ENCODE measurements at places on chromosomes 13 and 19.

GRCh38 chr13:56735537-56735942 lies 405.2 kb upstream of the PRR20A start:
- no peak for DNase-seq

GRCh38 chr13:60838581-60838980 lies 441.6 kb downstream of the TDRD3 start:
- DNase-seq: no peak

GRCh38 chr19:9008667-9009066 lies 1.5 kb downstream of the MUC16 start:
- DNase-seq: no peak

GRCh38 chr19:54312436-54313377 lies at the start of gene LILRA5:
Gene LILRA5, minus strand, starts transcription at chr19:54313166. Its CDS starts 147 bp downstream, at chr19:54313019.
- DNase-seq: no peak

GRCh38 chr13:105276571-105276970 lies 1258.9 kb downstream of the EFNB2 start:
- DNase-seq: no peak

DNA sequence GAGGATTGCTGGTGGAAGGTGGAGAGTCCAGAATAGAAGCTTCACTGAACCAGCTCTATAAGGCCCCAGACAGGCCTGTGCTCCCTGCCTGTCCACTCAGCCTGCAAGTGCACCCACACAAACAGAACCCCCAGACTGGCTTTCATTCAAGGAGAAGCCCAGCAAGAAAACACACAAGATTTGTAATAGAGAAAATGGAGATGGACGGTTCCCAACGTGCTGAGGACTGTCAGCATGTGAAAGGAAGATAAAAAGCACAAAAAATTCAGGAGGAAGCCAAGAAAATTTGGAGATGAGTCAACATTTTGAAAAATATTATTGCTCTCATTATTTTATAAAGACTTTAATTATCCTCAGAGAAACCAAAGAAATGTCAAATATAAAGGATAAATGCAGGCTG lies 218.2 kb upstream of the SLC10A2 start:
- DNase-seq: no peak

DNA sequence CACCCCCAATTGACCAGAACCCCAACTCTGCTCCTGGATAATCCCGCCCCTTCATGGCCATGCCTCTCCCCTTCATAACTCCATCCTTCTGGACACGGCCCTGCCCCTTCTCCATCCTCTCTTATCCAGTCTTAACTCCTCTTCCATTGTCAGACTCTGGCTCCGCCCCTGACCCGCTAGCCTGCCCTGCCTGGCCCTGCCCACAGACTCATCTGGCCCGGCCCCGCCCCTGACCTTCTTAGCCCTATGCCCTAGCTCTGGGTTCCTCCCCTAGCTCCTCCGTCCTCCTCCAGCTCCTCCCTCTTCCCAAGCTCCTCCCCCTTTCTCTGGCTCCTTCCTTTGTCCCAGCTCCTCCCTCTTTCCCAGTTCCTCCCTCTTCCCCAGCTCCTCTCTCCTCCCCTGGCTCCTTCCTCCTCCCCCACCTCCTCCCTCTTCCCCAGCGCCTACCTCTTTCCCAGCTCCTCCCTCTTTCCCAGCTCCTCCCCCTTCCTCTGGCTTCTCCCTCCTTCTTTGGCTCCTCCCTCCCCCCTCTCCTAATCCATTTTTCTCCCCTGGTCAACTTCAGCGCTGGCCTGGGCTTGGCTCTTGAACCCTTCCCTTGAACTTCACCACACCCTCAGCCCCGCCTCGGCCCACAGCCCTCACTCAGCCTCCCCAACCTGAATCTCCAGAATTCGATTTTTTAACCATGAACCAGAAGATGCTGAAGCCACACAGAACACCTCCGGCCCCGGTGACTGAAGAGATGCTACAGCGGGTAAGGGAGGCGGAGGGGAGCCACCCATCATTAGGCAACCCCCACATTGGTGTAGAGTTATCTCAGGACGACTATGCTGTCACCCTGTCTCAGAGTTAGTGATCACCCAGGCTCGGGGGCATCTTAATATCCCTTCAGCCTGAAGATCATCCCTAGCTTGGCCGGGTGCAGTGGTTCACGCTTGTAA lies 9.2 kb upstream of the ZNF358 start:
- no peak for DNase-seq

DNA sequence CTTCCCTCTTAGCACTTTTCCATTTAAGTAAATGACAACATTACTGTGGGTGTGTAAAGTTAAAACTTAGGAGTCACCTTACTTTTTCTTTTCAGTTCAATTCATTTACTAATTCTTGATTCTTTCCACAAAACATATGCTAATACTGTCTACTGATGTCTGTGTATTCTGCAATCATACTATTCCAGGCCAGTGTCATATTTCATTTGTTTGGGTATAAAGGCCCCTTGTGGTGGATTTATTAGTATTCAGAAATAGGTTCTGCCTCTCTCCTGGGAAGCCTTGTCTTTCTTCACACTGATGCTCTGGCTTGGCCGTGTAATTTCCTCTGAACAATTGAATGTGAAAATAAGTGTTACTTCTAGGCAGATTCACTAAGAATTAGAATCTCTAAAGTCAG lies 621.9 kb upstream of the SPRY2 start:
- DNase-seq: no peak

DNA sequence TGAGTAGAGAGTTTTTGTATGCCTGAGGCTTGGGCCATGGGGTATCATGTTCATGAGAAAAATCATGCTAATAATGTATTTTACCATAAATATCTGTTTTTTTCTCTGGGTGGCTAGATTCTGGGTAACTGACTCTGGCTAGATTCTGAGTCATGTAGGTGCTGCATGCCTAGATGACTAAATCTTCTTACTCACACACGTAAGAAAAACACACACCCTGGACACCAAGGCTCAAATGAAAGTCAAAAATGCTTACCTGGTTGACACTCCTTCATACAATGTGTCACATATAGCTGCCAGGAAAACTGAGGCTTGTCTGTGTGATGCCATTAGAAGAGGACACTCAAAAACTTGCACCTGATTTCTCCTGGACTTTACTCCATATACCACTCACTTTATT lies 597.4 kb upstream of the SLITRK1 start:
- DNase-seq: no peak

GRCh38 chr13:73704587-73704986 lies 429.6 kb downstream of the KLF12 start:
- DNase-seq: no peak

DNA sequence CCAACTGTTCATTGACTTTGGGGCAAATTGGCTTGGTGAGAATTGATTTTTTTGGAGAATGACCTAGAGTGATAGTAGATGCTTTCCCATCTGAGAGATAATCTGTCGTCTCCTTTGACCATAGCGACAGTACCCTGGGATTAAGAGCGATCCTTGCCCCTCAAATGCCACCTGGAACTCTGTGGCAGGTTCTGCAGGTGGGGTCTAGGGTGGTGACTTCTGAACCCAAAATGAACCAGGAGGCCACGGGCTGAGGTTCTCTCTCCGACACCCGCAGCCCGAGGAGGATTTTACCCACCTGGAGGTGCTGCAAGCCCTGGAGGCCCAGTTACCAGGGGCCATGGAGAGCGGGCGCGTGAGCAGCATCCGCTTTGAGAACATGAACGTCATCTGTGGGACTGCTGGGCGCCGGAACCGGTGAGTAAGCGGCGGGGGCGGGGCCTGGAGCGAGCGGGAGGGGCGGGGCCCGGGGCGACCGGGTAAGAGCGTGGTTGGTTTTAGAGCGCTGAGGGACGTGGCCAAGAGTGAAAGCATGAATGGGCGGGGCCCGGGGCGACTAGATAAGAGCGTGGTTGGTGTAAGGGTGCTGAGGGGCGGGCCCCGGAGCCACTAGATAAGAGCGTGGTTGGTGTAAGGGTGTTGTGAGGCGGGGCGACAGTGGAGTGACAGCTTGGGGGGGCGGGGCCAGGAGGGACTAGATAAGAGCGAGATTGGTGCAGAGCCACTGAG lies 8.6 kb downstream of the C19orf81 start:
- DNase-seq: peak; percentile 85

DNA sequence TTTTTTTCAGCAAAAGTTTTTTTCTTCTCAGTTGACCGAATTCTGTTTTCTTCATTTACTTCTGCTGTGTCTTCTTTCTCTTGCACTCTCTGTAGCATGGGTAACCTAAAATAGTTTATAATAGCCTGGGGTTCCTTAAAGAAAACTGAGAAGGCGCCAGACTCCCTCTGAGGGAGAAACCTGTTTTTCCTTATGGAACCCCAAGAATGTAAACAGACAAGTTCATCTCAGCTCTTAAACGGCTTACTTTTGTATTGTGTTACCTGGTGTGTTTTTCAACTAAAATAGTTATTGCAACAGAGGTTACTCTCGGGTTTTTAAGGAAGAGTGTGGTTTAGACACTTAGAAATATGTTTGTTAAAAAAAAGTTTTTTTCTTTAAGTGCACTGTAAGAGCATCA lies 23.8 kb upstream of the TM9SF2 start:
- no peak for DNase-seq

GRCh38 chr13:41313117-41313516 lies 2.0 kb downstream of the NAA16 start:
- no peak for DNase-seq

DNA sequence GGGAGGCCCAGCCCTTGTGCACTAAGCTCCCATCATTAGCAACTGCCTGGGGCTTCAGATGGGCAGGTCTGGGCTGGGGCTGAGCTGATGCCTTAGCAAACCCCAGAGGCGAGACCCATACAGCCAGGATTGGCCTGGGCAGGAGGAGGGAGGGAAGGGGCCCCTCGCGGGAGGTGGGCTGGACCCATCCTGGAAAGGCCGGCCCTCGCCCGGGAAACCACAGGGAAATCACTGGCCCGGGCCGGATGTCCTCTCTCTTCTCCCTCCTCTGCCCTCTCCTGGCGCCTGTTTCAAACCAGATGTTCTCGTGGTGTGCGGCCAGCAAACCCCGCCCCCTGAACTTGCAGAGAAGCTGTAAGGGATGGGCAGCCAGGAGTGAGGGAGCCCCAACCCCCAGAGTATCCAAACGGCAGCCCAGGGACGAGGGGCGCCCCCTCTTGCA lies 43.1 kb downstream of the TMEM255B start:
- peak; percentile 87 for DNase-seq

GRCh38 chr19:20315543-20315942 lies 148.5 kb downstream of the ZNF486 start:
- no peak for DNase-seq

GRCh38 chr19:10289836-10290356 lies at the start of gene ICAM5:
Gene ICAM5, plus strand, starts transcription at chr19:10289952. Its CDS starts 92 bp downstream, at chr19:10290044.
- DNase-seq: no peak

DNA sequence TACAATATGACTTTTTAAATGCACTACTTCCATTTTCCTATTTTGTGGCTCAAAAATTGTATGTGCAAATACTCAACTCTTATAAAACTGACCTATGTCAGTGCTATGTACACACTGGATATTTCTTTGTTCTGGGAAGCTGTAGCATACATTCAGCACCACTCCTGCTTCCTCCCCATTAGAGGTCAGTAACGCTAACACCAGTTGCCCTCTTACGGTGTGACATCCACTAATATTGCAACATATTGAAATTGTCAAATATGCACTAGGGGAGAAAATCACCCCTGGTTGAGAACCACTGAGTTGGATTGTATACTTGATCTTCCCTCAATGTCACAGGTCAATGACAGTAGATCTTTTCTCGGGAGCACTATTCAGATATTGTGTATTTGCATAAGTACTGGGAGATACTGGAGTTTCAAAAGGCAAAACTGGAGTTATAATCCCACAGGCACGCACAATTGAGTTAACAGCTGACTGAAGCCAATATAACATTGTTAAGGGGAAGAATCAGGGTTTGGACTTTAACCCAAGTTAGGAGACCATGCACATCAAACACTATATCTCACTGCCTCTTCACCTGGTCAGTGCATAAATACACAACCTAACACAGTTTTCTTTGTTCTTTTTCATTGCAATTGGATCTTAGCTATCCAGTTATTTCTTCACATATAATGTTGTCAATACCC lies 1276.5 kb upstream of the MIR17HG start:
- no peak for DNase-seq

- DNase-seq: no peak
Measured at GRCh38 chr13:51168623-51169022, 53.6 kb upstream of the FAM124A start.

- DNase-seq: no peak
Measured at GRCh38 chr19:36986131-36986530, 70.0 kb downstream of the ZNF568 start.

- DNase-seq: no peak
Measured at GRCh38 chr19:35164418-35164817, 9.9 kb downstream of the FXYD5 start.

DNA sequence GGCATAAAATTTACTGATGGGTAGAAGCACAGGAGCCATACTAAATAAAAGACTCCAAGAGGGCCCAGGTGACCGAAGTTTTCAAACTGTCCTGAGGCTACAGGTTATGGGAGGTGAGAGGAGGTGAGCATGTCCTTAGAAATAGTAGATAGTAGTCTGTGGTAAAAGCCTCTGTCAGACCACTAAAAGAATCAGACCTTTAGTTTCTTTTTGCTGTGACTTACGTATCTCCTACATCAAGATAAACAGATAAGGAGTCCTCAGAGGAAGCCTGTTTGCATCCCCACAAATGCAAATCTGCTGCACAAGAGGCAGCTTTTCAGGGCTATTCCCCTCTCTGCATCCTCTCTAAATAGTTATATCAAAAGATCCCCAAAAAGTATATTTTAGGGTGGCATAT lies 711.6 kb upstream of the SLITRK6 start:
- DNase-seq: no peak

- no peak for DNase-seq
Measured at GRCh38 chr19:3343619-3344502, 22.5 kb upstream of the NFIC start.

DNA sequence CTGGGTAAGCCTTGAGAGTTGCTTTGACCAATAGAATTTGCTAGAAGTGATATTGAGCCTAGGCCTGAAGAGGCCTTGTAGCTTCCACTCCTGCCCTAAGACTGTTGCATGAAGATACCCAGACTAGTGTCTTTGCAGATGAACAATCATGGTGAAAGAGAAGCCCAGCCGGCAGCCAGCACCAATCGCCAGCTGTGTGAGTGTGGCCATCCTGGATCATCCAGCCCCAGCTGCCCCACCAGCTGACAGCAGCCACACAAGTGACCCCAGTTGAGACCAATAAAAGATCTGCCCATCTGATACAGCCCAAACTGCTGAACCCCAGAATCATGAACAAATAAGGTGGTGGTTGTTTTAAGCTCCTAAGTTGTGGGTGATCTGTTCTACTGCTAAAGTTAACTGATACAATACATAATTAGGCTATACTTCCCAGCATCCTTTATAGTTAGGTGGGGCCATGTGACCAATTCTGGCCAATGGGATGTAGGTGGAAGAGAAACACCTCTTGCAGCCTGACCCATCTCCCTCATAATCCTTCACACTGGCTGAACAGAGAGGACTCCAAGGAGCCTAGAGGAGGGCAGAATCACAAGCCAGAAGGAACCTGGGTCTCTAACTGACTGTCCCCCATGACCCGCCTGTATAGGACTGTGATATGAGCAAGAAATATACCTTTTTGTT lies 9.4 kb upstream of the ZNF428 start:
- DNase-seq: no peak

GRCh38 chr19:41995959-41996797 lies 2.1 kb upstream of the ATP1A3 start:
- no peak for DNase-seq

DNA sequence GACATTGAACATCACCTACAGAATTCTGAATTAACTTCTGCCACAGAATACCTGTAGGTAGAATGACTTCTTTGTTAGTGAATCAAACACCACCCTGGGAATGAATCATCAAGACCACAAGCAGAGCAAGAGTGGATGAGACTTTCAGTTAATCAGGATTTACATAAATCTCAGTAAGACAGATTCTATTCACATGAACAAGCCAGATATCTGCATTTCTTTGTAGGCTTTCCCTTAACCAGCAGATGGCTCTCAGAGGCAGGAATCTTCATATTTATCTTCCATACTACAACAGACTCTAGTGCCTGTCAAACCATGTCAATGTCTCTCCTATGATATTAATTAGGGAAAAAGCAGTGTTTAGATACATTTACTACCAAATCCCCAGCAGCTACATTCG lies 412.1 kb downstream of the KLF12 start:
- no peak for DNase-seq
